ENCODE measurements at places on chromosomes 12 and 14.

DNA sequence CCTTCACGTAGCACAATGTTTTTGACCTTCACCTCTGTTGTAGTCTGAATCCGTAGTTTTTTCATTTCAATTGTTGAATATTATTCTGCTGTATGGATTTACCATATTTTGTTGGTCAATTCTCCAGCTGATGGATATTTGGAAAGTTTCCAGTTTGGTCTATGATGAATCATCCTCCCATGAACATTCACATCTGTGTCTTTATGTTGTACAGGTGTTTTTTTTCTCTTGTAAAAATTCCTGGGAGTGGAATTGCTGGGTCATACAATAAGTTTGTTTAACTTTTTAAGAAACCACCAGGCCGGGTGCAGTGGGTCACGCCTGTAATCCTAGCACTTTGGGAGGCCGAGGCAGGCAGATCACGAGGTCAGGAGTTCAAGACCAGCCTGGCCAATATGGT, 36.7 kb upstream of the GNG2 start:
- DNase-seq: no peak

GRCh38 chr12:122032580-122032979, 10.9 kb downstream of the BCL7A start:
- DNase-seq: no peak

DNA sequence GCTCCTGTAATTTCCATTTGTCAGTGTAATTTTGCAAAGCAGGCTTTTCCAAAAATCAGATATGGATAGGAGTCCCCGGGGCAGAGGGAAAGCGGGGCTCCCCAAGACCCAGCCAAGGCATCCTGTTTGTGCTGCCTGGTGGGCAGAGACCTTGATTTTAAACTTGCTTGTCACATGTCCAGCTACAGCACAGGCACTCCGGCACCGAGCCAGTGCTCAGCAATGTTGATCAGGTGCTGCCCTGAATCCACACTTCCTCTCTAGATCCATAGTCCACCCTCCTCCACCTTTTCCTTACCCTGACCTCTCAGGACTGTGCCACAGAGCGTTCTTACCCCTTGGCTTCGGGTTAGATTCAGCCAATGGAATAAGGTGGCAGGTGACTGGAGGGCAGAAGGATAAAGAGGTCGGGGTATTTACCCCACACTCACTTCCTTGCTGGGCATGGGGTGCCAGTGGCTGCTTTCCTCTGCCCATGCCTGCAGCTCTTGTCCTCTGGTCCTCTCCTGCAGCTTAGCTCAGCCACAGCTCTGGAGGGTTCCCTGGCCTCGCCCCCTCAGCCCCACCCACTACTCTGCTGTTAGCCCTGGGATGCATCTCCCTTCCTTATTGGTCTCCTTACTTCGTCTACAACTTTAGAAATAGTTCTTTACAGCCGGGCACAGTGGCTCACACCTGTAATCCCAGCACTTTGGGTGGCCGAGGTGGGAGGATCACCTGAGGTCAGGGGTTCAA, 80.1 kb downstream of the IRF2BPL start:
- DNase-seq: no peak

- DNase-seq: no peak
Measured at GRCh38 chr14:89626233-89626806, 209.3 kb upstream of the FOXN3 start.

DNA sequence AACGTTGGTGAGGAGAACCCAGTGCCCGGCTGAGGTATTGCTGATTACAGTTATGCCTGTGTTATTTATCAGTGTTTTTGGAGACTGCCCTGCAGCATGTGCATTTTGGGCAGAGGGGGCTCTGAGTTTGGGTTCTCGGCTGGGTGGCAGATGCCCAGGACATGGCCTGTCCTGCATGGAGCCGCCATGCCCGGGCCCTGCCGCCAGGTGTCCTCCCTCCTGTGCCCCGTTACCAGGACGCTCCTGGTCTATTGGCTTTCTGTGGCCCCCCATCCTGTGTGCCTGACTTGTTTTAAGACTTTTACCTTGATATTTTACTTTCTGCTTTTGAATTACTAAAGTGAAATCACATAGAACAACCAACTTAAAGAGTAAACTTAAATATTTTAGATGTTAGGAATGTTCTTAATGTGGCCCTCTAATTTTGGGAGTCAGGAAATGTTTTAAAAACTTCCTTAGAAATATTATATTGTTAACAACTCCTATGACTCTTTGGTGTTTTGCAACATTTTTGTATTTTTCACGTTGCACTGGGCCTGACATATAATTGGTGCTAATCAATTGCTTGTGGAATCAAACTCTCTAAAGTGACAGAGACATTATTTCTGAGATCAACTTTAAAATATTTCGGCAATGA, 51.8 kb downstream of the PRIMA1 start:
- no peak for DNase-seq

GRCh38 chr14:99601361-99601831, 2.6 kb downstream of the CCDC85C start:
- no peak for DNase-seq

- DNase-seq: no peak
Measured at GRCh38 chr14:92653162-92653651, 95.2 kb downstream of the LGMN start.

DNA sequence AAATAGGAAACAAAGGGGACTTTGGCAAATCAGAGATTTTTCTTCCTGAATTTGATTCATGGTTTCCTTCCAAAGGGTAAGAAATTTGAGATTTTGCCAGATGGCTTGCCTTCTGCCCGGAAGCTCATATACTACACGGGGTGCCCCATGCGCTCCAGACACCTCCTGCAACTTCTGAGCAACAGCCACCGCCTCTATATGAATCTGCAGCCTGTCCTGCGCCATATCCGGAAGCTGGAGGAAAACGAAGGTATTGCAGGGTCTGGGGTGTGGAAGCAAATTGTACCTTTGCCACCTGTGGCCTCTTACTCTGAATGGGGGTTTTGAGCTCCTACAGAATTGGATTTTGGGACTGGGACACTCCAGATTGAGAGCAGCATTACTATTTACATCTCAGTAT, 63.5 kb downstream of the FRMD6 start:
- DNase-seq: no peak

GRCh38 chr12:116799955-116800354, 61.8 kb downstream of the RNFT2 start:
- DNase-seq: no peak

- DNase-seq: peak; percentile 29
Measured at GRCh38 chr14:95993768-95994592, 45.2 kb upstream of the C14orf132 start.

DNA sequence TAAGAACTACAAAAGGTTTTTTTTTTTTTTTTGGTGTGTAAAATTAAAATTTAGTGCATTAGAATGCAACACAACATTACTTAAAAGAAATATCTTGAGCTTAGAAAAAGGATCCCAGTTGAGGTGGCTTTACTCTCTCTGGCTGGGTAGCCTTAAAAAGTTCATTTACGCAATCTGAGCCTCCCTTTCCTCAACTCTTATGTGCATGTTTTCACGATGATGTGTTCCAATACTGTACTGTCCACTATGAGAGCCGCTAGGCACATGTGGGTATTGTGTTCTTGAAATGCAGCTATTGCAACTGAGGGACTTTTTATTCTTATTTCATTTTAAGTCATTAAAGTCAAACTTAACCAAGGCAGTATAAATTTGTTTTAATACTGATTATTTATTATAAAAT, 460.9 kb upstream of the SYT1 start:
- no peak for DNase-seq

DNA sequence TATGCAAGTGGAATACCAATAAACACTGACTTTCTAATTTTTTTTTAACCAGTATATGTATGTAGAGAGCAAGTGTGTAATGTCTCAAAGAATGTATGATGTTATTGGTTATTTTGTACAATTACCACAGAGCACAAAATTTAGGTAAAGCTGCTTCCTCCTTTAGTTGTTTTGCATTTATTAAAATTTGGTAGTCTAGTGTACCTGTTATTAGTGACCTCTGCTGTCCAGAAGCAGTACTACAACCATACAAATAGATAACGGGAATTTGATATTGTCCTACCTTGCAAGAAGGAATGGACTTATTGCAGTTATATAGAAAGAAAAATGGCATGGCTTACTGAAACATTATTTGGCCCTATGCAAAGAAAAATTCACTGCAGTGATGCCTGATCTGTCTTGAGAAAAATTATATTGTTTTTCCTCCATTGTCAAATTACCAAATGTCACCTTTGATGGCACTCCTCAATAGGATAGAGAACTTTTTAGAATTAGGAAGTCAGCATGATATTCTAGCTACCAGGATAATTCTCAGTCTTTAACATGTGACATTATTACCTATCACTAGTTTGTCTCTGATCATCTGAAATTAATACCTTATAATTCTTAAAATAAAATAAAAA, 153.9 kb upstream of the RMST start:
- DNase-seq: peak; percentile 44

DNA sequence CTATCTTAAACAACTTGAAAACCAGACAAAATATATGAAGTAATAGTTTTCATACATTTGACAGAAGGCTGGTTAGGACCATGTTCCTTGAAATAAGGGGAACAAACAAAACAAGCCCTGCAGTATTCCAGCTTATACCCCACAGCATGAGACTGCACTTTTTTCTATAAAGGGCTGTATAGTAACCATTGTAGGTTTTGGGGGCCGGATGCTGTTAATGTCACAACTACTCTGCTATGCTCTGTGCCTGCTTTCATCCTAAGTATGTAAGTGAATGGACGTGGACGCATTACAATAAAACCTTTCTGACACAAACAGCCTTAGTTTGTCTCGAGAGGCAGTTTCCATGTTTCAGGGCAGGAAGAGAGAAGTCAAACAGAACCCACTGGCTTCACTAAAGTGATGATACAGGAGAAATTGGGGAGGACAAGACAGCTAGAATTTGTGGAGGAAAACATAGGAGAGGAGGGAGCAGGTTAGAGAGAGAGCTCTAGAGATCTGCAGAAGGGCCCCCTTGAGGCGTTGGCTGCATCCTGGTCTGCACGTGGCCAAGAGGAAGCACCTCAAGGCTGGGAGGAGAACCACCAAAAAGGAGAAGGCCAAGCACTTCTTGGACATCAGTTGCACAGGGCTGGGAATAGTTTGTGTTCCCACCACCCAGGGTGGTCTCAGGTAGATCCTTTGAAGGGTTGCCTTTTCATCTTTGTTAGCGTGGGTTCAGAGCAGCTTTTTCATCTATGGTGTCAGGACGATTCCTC, 63.7 kb downstream of the TRAF3 start:
- no peak for DNase-seq

DNA sequence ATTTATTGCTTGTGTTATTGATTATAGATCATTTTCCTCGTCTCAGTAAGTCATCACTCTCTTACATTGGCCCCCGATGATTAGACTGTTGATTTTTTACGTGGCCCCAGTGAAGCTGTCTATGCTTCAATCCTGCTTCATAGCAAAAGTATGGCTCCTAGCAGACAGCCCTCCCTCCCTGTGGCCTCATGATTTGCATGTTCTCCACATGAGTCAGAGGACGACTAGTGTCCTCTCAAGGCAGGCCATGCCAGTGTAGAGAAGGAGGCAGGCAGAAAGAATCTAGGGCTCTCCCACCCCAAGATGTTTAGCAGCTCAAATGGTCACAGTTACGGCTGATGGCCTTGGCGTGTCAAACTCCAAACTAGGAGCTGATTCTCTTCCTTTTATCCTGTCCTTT, 59.6 kb downstream of the FIGNL2 start:
- DNase-seq: no peak

DNA sequence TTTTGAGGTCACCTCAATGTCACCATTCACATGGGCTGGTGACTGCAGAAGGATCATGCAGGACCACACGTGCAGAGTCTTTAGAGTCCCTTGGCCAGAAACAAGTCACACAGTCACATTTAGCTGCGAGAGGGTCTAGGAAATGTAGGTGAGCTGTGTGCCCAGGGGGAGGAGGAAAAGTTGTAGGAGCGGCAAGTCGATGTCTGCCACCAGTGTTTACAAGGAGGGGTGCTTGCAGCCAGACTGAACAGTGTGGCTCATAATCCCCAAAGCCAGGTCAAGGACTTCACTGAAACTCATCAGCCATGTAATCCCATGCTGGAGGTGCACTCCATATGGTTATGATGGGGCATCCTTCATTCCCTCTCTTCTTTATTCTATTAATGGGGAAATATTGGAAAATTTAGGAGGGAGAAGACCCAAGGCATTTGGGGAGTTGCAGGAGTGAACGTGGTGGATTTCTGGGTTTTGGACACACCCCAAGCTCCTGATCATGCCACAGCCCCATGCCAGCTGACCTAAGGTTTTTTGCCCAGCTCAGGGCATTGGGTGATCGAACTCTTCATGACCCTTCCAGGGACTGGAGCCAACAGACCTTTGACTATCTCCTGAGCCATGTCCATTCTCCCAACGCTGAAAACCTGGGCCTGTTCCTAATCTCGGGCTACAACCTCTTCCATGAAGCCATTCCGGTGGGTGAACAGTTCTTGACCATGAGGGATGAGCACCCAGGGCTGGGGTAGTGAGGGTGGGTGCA, 7.2 kb downstream of the DAO start:
- DNase-seq: no peak

DNA sequence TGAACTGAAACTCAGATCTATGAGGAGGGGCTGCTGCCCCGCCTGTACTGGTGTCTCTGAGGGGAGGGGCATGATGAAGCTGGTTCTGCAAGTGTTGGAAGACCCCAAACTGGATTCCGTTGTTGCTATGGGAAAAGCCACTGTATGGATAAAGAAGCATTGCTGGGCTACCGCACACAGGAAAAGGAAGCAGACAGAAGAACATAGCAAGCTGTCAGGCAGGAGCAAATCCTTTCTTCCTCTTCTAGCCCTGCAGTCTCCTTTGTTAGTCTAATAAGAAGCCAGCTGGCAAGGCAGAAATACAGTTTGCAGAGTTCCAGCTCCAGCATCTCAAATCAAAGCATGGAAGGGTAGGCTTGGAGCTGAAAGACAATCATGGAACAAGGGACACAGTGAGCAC, 26.3 kb upstream of the NR1H4 start:
- DNase-seq: no peak

DNA sequence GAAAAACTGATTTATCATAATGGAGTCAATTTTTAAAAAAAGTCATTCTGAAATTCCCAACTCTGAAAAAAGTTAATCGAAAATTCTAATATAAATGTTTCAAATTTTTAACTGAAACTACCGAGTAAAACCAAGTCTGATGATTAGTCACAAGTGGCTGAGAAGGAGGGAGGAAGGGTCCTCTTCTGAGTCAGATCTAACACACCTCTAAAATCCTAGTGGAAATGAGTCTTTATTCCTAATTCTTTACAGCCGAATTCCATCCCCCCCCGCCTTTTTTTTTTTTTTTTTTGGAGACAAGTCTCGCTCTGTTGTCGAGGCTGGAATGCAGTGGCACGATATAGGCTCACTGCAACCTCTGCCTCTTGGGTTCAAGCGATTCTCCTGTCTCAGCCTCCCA, 37.9 kb downstream of the RAD9B start:
- DNase-seq: no peak

DNA sequence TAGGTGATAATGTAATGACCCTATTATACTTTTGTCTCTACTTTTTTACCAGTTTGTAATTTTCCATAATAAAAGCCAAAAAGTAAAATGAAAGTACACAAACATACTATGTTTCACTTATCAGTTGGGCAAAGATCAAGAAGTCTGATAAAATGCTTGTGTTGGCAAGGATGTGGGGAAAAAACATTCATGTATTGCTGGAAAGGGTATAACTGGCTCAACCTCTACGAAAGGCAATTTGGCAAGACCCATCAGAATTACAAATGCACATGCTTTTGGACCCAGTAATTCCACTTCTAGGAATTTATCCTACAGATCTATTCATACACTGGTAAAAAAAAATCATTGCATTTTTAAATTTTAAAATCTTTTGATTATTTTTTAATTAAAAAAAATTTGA, 68.0 kb downstream of the SPTB start:
- no peak for DNase-seq
